ENCODE measurements at places on chromosomes 2 and 18.

DNA sequence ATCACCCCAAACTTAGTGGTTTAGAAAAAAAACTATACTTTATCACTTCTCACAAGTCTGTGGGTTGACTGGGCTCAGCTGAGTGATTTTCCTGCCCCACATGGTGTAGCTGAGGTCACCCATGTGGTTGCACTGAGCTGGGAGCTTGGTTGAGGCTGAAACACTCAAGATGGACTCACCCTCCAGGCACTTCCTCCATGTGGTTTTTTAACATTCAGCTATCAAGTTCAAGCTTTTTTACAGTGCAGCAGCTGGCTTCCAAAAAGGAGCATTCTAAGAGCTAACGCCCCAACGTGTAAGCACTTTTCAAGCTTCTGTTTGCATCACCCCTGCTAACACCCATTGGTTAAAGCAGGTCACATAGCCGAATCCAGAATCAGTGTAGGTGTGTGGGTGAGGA lies 105.9 kb upstream of the CREB1 start:
- peak; percentile 83 for DNase-seq

- DNase-seq: no peak
Measured at GRCh38 chr2:237259201-237259600, 154.8 kb downstream of the COL6A3 start.

GRCh38 chr18:49225160-49225559 lies 235.3 kb downstream of the DYM start:
- peak; percentile 32 for DNase-seq

- peak; percentile 90 for DNase-seq
Measured at GRCh38 chr2:47076586-47077441, 78.3 kb downstream of the STPG4 start.

DNA sequence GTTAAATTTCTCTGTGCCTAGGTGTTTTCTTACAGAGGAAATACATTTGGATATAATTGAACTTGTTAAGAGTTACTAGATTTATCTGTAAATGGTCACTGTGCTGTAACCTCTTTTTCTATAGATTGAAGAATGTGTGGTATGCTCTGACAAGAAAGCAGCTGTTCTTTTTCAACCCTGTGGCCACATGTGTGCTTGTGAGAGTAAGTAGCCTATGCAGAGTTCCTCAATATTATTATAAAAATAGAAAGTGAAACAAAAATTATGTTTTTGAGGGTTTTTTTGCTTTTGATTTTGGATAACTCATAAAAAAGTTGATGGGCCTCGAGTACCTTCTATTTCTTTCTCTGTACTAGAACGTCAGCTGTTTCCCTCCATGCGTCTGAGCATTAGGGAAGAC lies 112.4 kb downstream of the MIB1 start:
- no peak for DNase-seq

DNA sequence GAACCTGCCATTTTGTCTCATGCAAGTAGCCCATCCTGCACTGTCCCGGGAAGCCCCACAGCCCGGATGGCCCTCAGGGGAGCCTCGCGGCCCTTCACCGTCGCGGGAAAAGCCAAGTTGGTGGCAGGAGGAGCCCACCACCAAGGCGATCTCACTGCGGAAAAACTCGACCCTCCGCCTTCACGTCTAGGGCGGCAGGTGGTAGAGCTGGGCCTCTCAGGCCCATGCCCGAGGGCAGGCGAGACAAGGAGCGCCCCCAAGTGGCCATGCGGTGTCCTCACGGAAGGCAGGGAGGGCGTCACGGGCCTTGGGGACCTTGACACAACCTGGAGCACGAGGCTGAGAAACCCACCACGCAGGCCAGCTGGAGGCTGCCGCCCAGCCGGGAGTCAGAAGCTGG lies 34.8 kb upstream of the SKA1 start:
- no peak for DNase-seq

GRCh38 chr2:38549071-38549704 lies 53.5 kb downstream of the HNRNPLL start:
- no peak for DNase-seq

DNA sequence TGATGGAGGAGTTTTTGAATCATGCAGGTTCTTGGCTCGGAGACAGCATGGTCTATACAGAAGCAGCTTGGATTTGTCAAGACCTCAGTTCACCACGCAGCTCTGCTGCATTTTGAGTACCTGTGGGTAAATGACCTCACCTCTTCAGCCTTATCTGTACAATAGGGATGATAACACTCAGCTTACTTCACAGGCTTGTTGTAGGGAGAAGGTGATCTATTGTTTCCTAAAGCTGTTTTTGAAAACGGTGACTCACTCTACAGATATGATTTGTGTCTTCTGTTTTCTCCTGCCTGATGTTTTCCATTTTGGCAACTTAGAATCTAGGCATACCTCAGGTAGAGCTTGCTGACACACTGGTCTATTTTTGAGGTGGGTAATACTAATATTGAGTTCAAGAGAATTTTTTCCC lies 80.3 kb downstream of the FMNL2 start:
- no peak for DNase-seq

DNA sequence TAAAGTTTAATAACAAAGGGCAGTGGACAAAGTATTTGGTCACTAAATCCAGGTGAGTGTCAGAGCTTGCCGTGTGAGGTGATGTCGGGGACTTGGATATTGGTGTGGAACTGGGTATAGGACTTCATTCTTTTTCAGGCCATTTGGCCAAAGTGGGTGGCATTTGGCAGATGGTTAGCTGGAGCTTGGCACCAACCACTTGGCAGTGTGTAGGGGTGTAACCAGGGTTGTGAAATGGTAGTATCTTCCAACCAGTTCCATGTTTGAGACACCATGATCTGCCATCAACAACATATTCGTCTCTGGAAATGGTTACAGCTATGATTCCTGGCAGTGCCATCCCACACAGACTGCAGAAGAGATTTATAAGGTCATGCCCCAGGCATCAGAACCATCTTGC lies 113.9 kb downstream of the CCDC85A start:
- DNase-seq: no peak

DNA sequence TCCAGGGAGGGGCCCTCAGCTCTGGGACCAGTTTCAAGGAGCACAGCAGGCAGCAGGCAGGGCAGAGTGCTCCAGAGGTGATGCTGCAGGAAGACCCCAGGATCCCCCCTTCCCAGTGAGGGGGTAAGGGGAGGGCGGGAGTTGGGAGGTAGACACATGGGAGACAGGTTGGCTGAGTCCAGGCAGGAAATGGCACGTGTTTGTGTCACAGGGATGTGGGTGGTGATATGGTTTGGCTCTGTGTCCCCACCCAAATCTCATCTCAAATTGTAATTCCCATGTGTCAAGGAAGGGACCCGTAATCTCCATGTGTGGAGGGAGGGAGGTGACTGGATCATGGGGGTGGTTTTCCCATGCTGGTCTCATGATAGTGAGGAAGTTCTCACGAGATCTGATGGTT lies 25.2 kb upstream of the OTOS start:
- no peak for DNase-seq

- DNase-seq: no peak
Measured at GRCh38 chr2:130327703-130328527, 14.8 kb upstream of the IMP4 start.

GRCh38 chr2:240320204-240320993 lies 115.1 kb upstream of the GPC1 start:
- DNase-seq: peak; percentile 88

DNA sequence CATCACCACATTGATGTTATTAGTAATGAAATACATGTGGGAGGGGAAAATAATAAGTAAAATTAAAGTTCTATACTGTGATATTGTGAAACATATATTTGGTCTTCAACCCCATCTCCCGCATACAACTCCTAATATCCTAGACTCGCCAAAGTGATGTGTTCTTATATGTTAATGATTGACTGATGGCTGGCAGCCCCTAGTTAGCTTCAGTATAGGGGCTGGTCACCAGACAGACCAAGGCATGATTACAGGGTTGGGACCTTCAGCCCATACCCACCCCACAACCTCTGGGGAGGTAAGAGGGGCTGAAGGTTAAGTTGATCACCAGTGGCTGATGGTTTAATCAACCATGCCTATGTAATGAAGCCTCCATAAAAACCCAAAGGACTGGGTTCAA lies 28.1 kb upstream of the MREG start:
- DNase-seq: no peak

DNA sequence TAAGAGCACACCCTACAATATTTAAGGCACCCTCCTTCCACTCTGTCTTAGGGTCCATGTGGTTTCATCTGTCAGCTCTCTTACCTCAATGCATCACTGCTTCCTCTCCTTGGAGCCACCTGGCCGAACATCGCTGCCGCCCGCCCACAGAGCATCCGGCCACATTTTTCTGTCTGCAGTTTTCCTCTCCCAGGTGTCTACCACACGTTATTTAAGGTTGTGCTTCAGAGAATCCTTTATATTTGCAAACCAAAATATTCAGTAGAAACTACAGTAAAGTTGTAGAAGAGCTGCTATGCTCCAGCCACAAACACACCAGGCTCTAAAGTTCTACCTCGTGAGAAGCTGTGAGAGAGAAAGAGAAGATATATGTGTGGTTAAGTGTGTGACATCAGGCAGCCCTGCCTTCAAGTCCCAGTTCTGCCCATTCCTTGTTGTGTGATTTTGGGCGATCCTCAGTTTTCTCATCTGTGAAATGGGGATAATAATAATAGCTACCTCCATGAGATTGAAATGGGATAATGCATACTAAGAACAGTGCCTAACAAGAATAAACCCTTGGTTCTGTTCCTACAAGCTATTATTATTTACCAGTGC lies 4.9 kb upstream of the STK17B start:
- no peak for DNase-seq

GRCh38 chr2:135925571-135925970 lies 49.3 kb upstream of the MCM6 start:
- DNase-seq: no peak

DNA sequence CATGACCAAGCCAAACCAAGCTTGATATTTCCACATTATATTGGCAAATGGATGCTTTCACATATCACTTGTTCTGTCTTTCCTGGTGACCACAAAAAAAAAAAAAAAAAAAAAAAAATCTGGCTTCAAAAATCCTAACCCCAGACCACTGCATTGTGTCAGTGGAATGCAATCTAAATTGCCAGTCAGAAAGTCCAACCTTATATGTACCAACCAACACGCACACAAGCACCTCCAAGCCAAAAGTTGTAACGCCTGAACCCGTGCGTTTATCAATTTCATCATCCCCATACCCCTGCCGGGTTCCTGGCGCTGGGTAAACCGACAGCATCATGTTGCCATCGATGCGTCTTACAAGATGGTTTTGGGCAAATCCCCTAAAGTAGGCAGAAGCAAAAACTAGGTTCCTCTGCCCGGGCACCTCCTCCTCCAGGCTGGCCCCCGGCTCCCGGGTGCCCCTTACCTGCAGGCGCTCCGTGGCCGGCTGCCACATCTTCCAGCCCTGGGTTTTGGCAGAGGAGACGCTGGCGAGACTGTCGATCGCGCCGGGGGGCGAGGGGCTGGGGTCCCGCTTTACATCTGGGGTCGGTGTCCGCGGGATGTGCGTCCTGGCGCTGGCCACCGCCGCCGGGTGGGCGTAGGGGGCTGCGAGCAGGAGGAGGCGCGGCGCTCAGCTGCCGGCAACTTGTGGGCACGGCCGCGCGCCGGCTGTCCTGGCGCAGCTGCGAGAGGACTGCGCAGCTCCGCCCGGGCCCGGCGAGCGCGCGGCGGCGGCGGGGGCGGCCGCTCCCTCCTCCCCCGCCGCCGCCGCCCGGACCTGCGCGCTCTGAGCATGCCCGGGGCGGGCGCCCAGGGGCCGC lies at the start of gene PID1:
TSS of gene PID1 (minus strand) at position 737 of the 860 bp plus-strand sequence. CDS start at position 493, 244 bp downstream.
- DNase-seq: no peak

DNA sequence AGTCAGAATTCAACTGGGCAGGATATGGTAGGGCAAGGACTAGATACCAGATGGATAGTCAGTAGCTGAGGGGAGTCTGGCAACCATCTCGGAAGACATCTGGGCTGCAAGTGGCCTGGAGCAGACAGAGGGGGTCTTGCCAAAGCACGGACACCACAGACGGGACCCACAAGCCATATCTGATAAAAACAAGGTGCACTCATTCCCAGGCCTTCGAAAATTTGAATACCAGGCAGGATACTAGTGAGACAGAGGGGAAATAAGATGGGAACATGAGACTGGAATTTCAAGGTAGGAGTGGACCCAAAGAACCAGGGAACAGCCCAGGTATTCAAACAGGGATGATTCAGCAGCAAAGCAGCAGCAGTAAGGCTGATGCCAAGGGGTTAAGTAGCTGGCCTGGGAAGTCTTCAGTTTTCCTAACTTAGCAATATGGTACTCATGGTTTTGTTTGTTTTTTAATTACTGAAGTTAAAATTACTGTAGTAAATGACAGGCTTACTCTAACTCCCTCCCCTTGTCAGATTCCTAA lies 144.9 kb upstream of the NCKAP5 start:
- DNase-seq: no peak

DNA sequence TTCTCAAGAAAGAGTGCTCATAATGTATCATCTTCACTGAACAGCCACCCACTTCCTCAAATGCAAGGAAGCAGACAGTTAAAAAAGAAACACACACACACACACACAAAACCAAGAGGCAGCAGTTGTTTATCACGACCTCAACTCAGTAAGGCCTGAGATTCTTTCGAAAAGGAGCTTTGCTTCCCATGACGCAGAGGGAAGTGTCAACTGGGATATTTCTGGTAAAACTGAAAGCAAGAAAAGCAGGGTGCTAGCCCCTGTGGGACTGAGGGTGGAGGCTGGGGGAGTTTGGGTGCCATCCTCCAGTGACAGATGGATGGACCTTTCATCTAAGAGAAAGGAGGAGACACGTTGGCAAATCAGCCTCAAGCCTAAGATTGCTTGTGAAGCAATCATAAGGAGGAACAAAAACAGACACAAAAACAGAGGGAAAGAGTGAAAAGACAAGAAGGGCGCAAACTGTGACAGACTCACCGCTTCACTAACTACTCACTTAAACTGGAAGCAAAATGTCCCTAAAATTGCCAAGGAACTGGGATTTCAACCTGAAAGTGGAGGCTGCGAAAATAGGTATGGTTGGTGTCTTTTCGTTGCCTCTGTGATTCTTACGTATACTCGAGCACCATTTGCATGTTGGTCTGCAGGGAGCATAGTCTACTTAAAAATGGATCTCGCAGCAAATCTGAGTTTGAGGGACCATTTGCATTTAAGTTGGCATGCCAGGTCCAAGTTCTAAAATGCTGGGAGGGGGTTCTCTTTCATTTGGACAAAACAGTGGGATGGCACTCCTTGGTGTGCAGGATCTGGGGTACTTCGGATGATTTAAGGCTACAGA lies at the start of gene ARHGAP25:
TSS of gene ARHGAP25 (plus strand) at position 124 of the 838 bp plus-strand sequence. CDS start at position 513, 389 bp downstream.
- no peak for DNase-seq

GRCh38 chr18:9032519-9032918 lies 70.0 kb upstream of the NDUFV2 start:
- no peak for DNase-seq

- DNase-seq: no peak
Measured at GRCh38 chr2:11872247-11872947, 126.0 kb downstream of the LPIN1 start.

- no peak for DNase-seq
Measured at GRCh38 chr2:121969166-121969565, 213.7 kb downstream of the TSN start.
